ENCODE measurements at places on chromosomes 4 and X.

DNA sequence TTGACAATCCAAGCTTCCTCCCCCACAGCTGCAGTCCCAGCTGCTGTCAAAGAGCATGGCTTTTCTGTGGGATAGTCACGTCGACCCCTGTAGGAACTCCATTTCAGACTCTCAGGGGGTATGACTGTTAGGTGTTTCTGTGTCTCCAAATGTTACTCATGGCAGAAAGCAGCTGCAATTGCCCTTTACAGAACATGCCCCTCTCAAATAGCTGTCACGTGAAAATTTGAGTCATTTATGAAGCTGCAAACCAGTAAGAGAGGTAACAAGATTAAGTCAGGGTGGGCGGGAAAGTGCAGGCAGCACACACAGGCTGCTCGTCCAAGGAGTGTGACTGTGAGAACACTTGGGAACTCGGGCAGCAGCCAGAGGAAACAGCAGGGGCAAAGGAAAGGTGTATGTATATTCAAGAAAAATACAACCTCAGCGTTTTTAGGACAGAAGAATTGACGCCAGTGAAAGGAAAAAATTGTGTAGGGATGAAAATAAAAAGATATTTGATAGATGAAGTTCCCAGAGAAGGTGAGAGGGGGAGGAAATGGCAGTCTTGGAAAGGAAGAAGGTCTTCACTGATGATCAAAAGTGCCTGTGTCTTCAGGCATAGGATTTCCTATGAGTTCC is 66.5 kb upstream of the TMEM184C start:
- no peak for DNase-seq
- peaks cover 21% of the 10 kb centered on the region for H3K27me3 ChIP-seq

DNA sequence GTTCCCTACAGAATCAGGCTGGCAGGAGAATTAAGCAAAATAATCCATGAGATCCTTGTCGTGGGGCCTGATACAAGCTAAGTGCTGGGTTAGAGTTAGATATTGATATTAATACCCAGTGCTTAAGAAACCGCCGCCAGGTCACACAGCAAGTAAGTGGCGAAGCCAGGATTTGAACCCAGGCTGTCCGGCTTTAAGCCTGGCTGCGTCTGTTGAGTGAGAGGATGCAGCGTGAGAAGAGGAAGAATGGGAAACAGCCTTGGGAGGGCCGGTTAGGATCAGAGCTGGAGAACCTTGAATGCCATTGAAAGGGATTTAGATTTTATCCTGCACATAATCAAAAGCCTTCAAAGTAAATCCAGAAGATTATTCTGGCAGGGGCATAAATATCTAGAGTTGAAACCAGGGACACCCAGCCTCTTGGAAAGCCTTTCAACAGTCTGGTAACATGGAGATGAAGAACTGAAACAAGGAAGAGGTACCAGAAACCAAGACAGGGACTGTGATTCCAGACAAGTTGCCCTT is 64.8 kb upstream of the HELT start:
- H3K27ac ChIP-seq: no peak overlapping the region
- H3K4me1 ChIP-seq: no peaks in the 10 kb centered on the region
- no peak overlapping the region for H3K4me3 ChIP-seq
- DNase-seq: no peak
- peaks cover 57% of the 10 kb centered on the region for H3K27me3 ChIP-seq
- no peaks in the 10 kb centered on the region for H3K36me3 ChIP-seq

GRCh38 chrX:46611658-46612362 is 38.2 kb downstream of the CHST7 start:
- peaks cover 5% of the 10 kb centered on the region for H3K4me1 ChIP-seq
- peak overlapping the region; percentile 26 for H3K4me3 ChIP-seq
- peaks cover 4% of the 10 kb centered on the region for H3K36me3 ChIP-seq

GRCh38 chr4:130419211-130419975 is 1323.4 kb downstream of the C4orf33 start:
- H3K36me3 ChIP-seq: no peaks in the 10 kb centered on the region
- no peak overlapping the region for H3K27ac ChIP-seq

GRCh38 chrX:4579480-4579879 is 866.0 kb upstream of the PRKX start:
- H3K4me1 ChIP-seq: no peaks in the 10 kb centered on the region
- H3K27ac ChIP-seq: no peak overlapping the region
- H3K4me3 ChIP-seq: no peak overlapping the region
- DNase-seq: no peak
- no peaks in the 10 kb centered on the region for H3K36me3 ChIP-seq

DNA sequence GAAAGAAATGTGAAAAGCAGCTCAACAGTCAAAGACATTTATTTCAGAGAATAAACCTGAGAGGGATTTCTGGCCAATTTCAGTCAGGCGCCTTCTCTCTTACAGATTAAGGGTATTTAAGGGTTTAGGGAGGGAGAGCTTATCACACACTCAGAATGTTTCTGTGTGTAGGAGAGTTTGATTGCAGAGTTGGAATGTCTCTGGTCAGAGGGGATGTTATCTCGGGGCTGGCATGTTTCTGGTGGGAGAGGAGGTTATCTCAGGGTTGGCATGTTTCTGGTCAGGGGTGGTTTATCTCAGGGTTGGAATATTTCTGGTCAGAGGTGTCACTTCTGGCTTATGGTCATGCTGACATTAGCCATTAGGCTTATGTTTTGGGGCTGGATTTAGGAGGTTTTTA is 1920.5 kb upstream of the PCDH7 start:
- H3K36me3 ChIP-seq: no peaks in the 10 kb centered on the region
- no peak overlapping the region for H3K27ac ChIP-seq
- no peaks in the 10 kb centered on the region for H3K27me3 ChIP-seq
- H3K4me1 ChIP-seq: no peaks in the 10 kb centered on the region
- H3K4me3 ChIP-seq: no peak overlapping the region

- H3K27ac ChIP-seq: no peak overlapping the region
- peaks cover 15% of the 10 kb centered on the region for H3K36me3 ChIP-seq
- DNase-seq: no peak
These were observed 12.6 kb downstream of the PPA2 start for GRCh38 chr4:105461221-105461620.

DNA sequence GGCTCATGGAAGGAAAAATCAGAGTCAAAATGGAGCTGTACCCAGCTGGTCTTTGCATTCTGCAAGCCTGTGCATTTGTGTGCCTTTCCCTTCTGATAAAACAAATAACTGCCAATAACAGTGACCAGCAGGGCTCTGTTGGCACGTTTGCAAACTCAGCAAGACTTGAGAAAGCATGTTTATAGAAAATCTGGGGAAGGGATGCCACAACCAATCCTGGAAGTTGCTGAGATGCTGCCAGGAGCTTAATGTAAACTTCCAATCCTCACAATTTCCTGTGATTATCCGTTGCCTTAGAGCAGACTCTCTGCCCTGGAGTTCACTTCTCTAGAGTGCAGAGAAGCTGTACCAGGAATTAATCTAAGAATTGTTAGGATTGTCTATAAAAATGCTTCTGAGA is 6.9 kb upstream of the ANXA3 start:
- no peaks in the 10 kb centered on the region for H3K36me3 ChIP-seq
- no peak for DNase-seq
- H3K4me1 ChIP-seq: no peaks in the 10 kb centered on the region
- H3K4me3 ChIP-seq: no peak overlapping the region

- peaks cover 9% of the 10 kb centered on the region for H3K27me3 ChIP-seq
- H3K27ac ChIP-seq: no peak overlapping the region
- DNase-seq: no peak
- no peaks in the 10 kb centered on the region for H3K4me1 ChIP-seq
- H3K4me3 ChIP-seq: no peak overlapping the region
These were observed 64.3 kb downstream of the SMIM20 start for GRCh38 chr4:25978327-25978726.

GRCh38 chr4:104416725-104417356 is 77.9 kb downstream of the CXXC4 start:
- H3K27me3 ChIP-seq: no peaks in the 10 kb centered on the region
- H3K27ac ChIP-seq: no peak overlapping the region
- DNase-seq: no peak
- no peaks in the 10 kb centered on the region for H3K36me3 ChIP-seq
- H3K4me1 ChIP-seq: no peaks in the 10 kb centered on the region
- no peak overlapping the region for H3K4me3 ChIP-seq

All from central memory CD8-positive, alpha-beta T cell (primary cell).